HepG2 (cell line): ENCODE measurements at places on chromosomes 7 and 10.

DNA sequence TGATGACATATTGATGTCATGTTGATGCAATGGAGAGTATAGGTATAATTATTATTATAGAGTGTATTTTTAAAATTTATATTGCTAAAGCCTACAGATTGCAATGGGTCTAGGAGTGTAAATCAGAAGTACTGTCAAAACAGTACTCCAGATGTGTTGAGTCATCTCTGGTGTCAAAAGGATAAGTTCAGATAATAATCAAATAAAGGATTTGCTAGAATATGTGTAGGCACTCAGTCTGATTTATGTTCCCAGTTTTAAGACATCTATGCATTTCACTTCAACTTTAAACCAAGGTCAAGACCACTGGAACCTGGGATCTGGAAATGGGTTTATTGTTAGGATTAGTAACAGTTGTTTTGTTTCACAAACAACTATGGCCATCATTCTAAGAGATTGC, 342.3 kb upstream of the BMPER start:
- DNase-seq: no peak

GRCh38 chr10:130806426-130806825, 505.1 kb downstream of the TCERG1L start:
- no peak for DNase-seq

GRCh38 chr10:119469325-119469707, 73.2 kb downstream of the RGS10 start:
- DNase-seq: no peak

DNA sequence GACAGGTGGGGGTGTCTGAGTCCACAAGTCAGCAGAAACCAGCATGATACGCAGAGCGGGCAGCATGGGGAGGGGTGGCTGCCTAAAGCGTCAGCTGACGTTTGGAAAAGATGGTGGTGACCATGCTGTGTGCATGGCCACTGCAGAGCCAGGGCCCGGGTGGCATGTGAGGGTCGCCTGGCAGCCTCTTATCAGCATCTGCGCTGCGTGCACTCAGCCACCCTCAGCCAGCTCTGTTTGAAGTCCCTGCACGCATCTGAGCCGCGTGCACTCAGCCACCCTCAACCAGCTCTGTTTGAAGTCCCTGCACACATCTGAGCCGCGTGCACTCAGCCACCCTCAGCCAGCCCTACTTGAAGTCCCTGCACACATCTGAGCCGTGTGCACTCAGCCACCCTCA, 61.5 kb downstream of the WDR37 start:
- no peak for DNase-seq

GRCh38 chr10:3095373-3096139, 28.2 kb downstream of the PFKP start:
- DNase-seq: peak; percentile 89

- no peak for DNase-seq
Observed at GRCh38 chr10:113219446-113219845, 269.4 kb downstream of the TCF7L2 start.

GRCh38 chr7:113246738-113247137, 128.4 kb upstream of the SMIM30 start:
- DNase-seq: no peak

GRCh38 chr7:81583882-81584533, 185.8 kb downstream of the HGF start:
- DNase-seq: no peak

DNA sequence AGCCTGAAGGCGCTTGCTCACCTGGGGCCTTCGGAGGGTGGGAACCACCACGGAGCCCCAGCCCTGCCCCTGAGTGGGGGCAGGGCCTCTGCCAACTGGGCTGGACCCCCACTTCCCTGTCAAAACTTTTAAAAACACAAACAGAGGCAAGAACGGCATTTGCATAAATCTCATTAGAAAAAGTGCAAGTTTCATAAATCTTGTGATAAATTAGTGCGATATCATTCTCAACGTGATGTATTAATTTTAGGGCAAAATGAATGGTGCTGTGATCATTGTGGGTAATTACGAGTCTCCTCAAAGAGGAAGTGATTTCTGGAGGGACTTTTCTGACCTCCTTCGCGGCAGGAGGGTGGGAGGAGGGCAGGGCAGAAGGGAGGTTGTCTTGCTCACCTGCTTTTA, 98.3 kb downstream of the CDH23 start:
- DNase-seq: no peak

GRCh38 chr7:21422751-21423150, 5.1 kb upstream of the SP4 start:
- DNase-seq: no peak

DNA sequence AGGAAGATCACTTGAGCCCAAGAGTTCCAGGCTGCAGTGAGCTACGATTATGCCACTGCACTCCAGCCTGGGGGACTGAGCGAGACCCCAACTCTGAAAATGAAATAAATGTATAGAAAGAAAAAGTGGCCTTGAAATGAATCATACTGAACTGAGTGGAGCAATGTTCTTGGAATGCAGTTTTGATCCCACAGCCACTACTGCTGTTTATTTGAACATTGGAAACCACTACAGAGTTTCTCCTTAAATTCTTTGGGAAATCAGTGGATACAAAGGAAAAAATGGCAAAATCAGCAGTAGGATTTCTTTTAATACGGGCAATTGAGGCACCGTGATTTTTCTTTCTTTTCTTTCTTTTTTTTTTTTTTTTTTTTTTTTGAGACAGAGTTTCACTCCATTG, 637.4 kb downstream of the GALNT17 start:
- DNase-seq: no peak

GRCh38 chr10:11673346-11674280, 62.2 kb upstream of the USP6NL start:
- DNase-seq: no peak

- DNase-seq: peak; percentile 57
Observed at GRCh38 chr7:100132697-100133151, 6.0 kb downstream of the MBLAC1 start.

GRCh38 chr7:87627634-87627994, 584 bp upstream of the RUNDC3B start:
- no peak for DNase-seq

GRCh38 chr7:83697804-83698530, 49.0 kb upstream of the SEMA3E start:
- DNase-seq: no peak

DNA sequence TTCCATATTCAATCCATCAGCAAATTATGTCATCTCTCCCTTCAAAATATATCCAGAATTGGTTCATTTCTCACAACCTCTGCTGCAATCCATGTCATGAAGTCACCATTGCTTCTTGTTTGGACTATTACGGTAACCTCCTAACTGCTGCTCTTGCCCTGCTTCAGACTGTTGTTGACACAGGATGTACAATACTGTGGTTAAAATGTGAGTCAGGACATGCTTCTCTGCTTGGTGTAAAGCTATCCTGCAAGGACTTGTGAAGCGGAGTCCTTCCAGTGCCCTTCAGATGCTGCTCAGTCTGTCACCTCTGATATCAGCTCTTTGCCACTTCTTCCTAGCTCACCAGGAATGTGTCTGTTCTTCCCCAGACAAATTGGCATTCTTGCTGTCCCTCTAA, 10.4 kb upstream of the NXPH1 start:
- no peak for DNase-seq

- DNase-seq: no peak
Observed at GRCh38 chr7:80136261-80137055, 1.8 kb downstream of the GNAI1 start.
